ENCODE measurements at places on chromosomes 4 and X. TPM values are rescaled to one million over a fixed set of nuclear protein-coding genes. Genes with fewer than 3 reads are reported as not detected.

Gene AMBN
- not detected for total RNA-seq

Gene LONRF3
- total RNA-seq: 0.47 TPM

Gene IL13RA1
- 57.8 TPM for total RNA-seq

Gene PF4V1
- total RNA-seq: 10.6 TPM

Gene FRMPD3
- not detected for total RNA-seq

Gene RAB41
- total RNA-seq: not detected

Gene LIMCH1
- 77.9 TPM for total RNA-seq

Gene TMPRSS11D
- total RNA-seq: not detected

Gene MAGEC3
- not detected for total RNA-seq

Gene NAP1L3
- 10.3 TPM for total RNA-seq

Gene NWD2
- not detected for total RNA-seq

Gene XK
- 0.15 TPM for total RNA-seq

Gene PLK4
- 0.82 TPM for total RNA-seq

Gene RNF150
- 0.30 TPM for total RNA-seq

Gene GPRIN3
- total RNA-seq: 0.90 TPM

Gene UGT2B10
- total RNA-seq: not detected

Gene SHOX
- total RNA-seq: not detected

Gene JAKMIP1
- total RNA-seq: not detected

Gene CYTL1
- 0.15 TPM for total RNA-seq

Gene UGT2A1
- not detected for total RNA-seq

Gene GAB1
- total RNA-seq: 6.5 TPM

Gene GUCY1B1
- total RNA-seq: 0.38 TPM

Gene FAM47E
- 1.9 TPM for total RNA-seq

Gene MAGIX
- total RNA-seq: 1.7 TPM

Gene SLC10A3
- total RNA-seq: 12.5 TPM

Gene DRP2
- total RNA-seq: 6.7 TPM

Gene PDZD4
- 0.08 TPM for total RNA-seq

Gene MAB21L2
- total RNA-seq: 2.2 TPM

Gene CRMP1
- 0.08 TPM for total RNA-seq

Gene CYBB
- total RNA-seq: not detected

Gene FGG
- total RNA-seq: not detected

Gene NAA11
- total RNA-seq: not detected

Measured in smooth muscle cell of the coronary artery (primary cell).